ENCODE measurements at places on chromosomes 13 and 19. TPM values are rescaled to one million over a fixed set of nuclear protein-coding genes. Genes with fewer than 3 reads are reported as not detected.
A peak's percentile ranks its signal among the peaks of the same experiment; 100 is the strongest.

DNA sequence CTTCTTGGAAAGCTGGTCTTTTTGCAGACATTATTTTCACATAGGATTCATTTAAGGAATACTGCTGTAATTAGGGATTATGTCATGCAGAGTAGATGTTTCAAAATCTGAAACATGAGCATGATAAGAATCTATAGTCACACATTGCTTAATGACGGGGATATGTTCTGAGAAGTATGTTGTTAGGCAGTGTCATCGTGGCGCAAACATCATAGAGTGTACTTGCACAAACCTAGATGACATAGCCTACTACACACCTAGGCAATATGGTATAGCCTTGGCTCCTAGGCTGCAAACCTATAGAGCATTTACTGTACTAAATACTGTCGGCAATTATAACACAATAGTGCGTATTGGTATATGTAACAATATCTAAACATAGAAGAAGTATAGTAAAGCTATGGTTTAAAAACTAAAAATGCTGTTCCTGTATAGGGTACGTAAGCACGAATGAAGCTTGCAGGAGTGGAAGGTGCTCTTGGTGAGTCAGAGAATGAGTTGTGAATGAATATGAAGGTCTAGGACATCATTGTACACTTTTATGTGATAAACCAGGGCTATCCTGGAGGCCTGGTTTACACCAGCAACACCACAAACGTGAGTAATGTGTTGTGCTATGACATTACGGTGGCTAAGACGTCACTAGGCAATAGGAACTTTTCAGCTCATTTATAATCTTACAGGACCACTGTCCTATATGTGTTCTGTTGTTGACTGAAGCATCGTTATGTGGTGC is 283.1 kb downstream of the MTUS2 start:
- H3K4me1 ChIP-seq, result no peaks in the 10 kb centered on the region
- no peaks in the 10 kb centered on the region for H3K36me3 ChIP-seq
- H3K27me3 ChIP-seq, result no peaks in the 10 kb centered on the region
- no peak overlapping the region for H3K27ac ChIP-seq
- no peak for DNase-seq

GRCh38 chr13:59205501-59205900 is 958.2 kb downstream of the DIAPH3 start:
- peaks cover 6% of the 10 kb centered on the region for H3K4me1 ChIP-seq
- DNase-seq, result no peak
- H3K27ac ChIP-seq, result no peak overlapping the region

DNA sequence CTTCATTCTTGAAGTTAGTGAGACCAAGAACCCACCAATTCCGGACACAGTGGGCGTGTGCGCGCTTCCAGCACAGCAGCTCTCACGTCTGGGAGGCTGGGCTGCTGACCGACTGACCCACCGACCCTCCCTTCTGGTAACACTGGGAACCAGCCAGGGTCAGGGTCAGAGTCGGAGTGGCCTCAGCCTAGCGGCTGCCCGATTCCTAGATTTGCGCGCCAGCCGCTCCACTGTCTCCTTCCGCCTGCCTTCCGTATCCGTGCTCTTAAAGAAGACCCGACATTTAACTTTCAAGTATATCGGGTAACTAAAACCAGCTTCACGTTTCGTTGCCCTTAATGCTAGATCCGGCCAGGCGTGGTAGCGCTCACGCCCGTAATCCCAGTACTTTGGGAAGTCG is 41.1 kb downstream of the SERP2 start:
- no peak overlapping the region for H3K27ac ChIP-seq
- H3K4me1 ChIP-seq, result peaks cover 3% of the 10 kb centered on the region

DNA sequence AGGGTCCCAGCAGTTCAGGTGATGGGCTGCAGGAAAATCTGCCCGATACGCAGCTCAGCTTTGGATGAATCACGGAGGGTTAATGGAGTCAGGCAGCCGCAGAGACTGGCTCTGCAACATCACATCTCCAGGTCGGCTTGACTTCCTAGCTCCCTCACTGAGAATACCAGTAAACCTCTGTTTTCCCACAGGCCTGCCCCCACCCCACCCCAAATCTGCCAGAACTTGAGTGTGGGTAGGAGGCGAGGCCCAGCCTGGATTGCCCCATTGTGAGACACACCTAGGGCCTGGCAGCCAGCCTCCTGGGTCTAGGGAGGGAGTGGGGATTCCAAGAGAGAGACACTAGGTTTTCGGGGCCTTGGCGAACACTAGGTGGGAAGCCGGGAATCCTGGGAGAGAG is 3.7 kb upstream of the KRTDAP start:
- no peaks in the 10 kb centered on the region for H3K36me3 ChIP-seq
- no peak overlapping the region for H3K4me3 ChIP-seq
- H3K27ac ChIP-seq, result no peak overlapping the region

DNA sequence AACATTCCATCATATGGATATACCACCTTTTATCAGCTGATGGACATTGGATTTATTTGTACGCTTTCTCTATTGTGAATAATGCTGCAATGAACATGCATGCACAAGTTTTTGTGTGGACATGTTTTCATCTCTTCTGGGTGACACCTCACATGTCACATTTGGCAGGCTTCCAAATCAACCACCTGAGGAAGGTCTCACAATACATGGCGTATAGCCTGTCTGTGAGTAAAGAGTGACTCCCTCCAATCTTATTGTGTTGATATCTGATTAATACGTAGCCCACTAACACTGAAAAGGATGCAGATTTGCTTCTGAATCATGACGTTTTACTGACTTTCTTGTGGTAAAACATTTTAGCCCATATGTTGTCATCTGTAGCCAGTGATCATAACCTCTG is 61.1 kb downstream of the SLC15A1 start:
- H3K27ac ChIP-seq, result no peak overlapping the region
- peaks cover 29% of the 10 kb centered on the region for H3K27me3 ChIP-seq
- no peaks in the 10 kb centered on the region for H3K4me1 ChIP-seq
- DNase-seq, result no peak
- H3K36me3 ChIP-seq, result no peaks in the 10 kb centered on the region

GRCh38 chr13:83211301-83211700 is 671.0 kb downstream of the SLITRK1 start:
- H3K27me3 ChIP-seq, result no peaks in the 10 kb centered on the region
- no peak overlapping the region for H3K27ac ChIP-seq
- DNase-seq, result no peak
- no peak overlapping the region for H3K4me3 ChIP-seq
- peaks cover 38% of the 10 kb centered on the region for H3K4me1 ChIP-seq
- peaks cover 17% of the 10 kb centered on the region for H3K36me3 ChIP-seq

- no peaks in the 10 kb centered on the region for H3K27me3 ChIP-seq
- DNase-seq, result no peak
- H3K36me3 ChIP-seq, result no peaks in the 10 kb centered on the region
- peaks cover 45% of the 10 kb centered on the region for H3K4me1 ChIP-seq
- H3K4me3 ChIP-seq, result no peak overlapping the region
Observed at GRCh38 chr13:41648314-41648935, 191.1 kb downstream of the RGCC start.

DNA sequence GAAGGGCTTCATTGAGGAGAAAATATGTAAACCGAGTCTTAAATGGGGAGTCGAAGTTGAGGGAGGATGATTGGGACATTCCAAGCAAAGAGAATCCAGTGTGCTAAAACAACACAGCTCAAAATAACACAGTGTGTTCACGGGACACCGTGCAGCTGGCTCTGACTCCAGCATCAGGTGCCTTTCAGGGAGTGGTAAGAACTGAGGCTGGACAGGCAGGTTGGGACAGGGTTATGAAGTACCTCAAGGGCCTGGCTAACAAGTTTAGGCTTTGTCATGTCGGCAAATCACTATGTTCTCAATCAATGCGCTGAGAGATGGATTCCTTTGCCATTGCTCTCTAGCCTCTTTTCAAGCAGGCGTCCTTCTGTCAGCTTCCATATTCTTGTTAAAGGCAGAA is 27.5 kb upstream of the WDFY2 start:
- no peak overlapping the region for H3K4me3 ChIP-seq
- H3K36me3 ChIP-seq, result no peaks in the 10 kb centered on the region
- DNase-seq, result no peak
- peaks cover 34% of the 10 kb centered on the region for H3K27me3 ChIP-seq

DNA sequence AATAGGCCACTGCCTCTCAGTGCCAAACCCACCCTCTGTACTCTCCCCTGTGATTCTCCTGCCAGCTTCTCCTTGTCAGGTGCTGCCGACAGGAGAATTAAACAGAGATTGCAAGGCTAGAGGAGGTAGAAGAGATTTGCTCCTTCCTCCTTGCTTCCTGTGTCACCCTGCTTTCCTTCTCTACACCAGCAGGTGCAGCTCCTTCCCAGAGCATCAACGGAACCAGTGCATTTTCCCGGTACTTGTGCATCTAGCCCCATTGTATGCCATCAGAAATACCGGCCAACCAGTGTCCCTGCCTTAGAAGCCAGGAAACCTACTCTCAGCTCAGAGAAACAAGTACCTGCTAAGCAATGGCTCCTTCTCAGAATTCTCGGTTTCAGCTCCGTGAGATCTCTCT is 253.2 kb downstream of the SUCLA2 start:
- DNase-seq, result no peak
- no peak overlapping the region for H3K27ac ChIP-seq
- H3K27me3 ChIP-seq, result no peaks in the 10 kb centered on the region
- no peaks in the 10 kb centered on the region for H3K4me1 ChIP-seq
- H3K4me3 ChIP-seq, result no peak overlapping the region

DNA sequence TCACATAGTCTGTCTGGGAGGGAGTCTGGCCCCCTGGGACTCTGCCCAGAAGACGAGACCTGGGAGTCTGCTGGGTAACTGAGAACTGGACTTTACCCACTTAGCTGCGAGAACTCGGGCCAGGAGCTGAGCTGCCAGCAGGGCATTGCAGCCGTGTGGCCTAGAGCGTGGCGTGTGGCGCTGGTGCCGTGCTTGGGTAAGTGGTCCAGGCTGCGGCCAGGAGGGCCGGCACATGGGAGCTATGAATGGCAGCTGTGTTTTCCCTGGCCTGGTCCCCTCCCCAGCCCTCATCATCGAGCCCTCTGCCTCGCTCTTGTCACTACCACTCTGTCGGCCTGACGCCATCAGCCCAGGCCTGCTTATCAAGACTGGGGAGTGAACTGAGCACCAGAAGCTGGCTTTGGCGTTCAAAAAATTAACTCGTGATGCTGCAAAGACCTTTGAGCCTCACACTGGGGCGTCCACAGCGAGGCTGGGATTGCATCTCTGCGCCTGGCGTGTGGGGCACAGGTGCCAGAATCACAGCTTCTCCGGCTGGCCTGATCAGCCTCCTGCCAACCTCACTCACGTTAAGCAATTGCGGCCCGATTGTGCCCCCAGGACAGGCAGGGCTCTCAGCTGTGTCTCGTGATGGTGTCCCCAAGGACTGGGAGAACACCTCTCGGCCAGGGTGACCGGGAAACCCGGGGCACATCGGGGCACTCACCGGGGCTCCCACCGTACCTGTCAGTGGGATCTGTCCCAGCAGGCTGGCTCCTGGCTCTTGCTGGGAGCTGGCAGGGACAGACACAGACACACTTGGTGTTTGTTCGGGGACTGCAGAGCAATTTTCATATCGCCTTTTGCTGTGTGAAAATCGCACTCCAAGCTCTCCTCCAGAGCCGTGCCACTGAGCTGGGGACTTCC is 85.9 kb downstream of the KDM4B start:
- H3K27me3 ChIP-seq, result no peaks in the 10 kb centered on the region
- peaks cover 16% of the 10 kb centered on the region for H3K36me3 ChIP-seq
- H3K27ac ChIP-seq, result no peak overlapping the region
- H3K4me3 ChIP-seq, result no peak overlapping the region

DNA sequence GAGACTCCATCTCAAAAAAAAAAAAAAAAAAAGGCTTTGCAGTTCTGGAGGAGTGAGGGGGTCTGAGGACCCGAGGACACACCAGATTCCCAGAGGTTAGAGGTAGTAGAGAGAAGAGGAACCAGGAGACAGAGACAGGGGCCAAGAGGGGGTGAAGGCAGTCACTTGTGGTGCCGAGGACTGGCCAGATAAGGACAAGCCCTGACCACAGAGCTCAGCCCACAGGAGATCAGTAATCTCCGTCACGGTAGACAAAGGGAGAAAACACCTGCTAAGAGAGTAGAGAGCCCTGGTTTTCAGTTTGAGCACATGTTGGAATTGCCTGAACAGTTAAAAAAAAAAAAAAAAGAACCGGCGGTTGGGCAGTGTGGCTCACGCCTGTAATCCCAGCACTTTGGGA is 1.7 kb upstream of the PRAM1 start:
- no peak for DNase-seq
- H3K36me3 ChIP-seq, result no peaks in the 10 kb centered on the region
- H3K4me3 ChIP-seq, result peak overlapping the region; percentile 29
- peak overlapping the region; percentile 3 for H3K27ac ChIP-seq

DNA sequence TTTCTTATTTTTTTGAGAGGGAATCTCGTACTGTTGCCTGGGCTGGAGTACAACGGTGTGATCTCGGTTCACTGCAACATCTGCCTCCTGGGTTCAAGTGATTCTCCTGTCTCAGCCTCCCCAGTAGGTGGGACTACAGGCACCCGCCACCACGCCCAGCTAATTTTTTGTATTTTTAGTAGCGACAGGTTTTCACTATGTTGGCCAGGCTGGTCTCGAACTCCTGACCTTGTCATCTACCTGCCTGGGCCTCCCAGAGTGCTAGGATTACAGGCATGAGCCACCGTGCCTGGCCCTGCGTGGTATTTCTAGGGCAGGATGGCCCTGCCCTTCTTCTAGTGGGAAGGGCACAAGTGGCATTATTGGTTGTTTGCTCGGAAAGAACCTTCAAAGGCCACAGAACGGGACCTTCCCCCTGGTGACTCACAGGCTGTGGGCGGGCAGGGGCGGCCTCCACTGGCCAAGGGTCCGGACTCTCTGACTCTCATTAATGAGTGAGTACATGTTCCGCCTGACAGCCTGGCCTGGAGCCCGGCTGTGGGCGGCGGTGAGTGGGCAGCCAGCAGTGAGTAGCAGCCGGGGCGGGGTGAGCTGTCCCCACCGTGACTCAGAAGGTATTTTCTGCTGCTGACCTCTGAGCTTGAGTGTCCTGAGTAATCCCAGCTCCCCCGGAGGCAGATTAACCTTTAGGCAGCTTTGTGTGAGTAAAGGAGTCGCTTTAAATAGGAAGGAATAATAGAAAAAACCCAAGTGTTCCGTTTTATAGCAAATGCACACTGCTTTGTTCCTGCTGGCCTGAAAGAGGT is 5.1 kb downstream of the DOT1L start:
- peaks cover 75% of the 10 kb centered on the region for H3K4me1 ChIP-seq
- H3K36me3 ChIP-seq, result no peaks in the 10 kb centered on the region
- no peaks in the 10 kb centered on the region for H3K27me3 ChIP-seq
- peak; percentile 93 for DNase-seq
- H3K27ac ChIP-seq, result peak overlapping the region; percentile 90

Gene CYP4F2
- total RNA-seq, result not detected

Gene TNFSF9
- 1.5 TPM for total RNA-seq

Gene RHPN2
- total RNA-seq, result 4.0 TPM

Gene UPK1A
- total RNA-seq, result not detected

Gene SPRY2
- total RNA-seq, result 52.0 TPM

Gene ZNF525
- total RNA-seq, result 8.5 TPM

Gene ZFP82
- 8.9 TPM for total RNA-seq

Gene SRRM5
- total RNA-seq, result 0.35 TPM

Gene GFY
- not detected for total RNA-seq

Data from osteocyte (in vitro differentiated cells).